ENCODE measurements at places on chromosomes 7 and 10.

DNA sequence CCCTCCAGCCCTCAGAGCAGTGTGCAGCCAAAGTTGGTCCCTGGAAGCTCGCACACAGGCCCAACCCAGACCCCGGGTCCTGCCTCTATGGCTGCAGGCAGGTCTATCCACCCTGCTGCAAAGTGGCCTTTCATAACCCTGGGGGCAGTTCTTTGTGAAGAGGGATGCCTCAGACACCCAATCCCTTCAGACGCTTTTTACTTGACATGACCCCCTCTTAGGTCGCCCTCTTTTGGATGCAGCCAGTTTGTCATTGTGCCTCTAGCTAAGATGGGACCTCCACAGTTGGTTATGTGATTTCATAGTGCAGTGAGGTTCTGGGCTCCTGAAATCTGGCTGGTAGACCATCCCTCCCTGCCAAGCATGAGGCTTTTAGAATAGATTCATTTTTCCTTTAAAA lies 27.3 kb downstream of the SMKR1 start:
- no peak for DNase-seq

DNA sequence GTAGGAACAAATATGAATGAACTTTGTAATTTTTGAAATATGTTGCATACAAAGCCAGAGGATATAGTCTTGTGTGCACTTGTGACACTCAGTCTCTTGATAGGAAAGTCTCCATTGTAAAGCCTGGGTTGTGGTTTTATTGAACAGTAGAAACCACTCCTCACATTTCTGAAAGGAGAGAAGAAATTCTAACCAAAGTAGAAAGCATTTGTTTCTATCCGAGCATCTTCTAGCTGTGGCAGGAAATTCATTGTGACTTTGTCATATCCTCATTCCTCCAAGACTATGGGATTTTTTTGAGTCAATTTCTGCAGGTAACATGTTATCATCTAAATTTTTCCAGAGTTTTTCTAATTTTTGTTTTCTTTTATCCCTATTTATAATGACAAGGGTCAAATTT lies 55.5 kb upstream of the NCF1 start:
- DNase-seq, result no peak

DNA sequence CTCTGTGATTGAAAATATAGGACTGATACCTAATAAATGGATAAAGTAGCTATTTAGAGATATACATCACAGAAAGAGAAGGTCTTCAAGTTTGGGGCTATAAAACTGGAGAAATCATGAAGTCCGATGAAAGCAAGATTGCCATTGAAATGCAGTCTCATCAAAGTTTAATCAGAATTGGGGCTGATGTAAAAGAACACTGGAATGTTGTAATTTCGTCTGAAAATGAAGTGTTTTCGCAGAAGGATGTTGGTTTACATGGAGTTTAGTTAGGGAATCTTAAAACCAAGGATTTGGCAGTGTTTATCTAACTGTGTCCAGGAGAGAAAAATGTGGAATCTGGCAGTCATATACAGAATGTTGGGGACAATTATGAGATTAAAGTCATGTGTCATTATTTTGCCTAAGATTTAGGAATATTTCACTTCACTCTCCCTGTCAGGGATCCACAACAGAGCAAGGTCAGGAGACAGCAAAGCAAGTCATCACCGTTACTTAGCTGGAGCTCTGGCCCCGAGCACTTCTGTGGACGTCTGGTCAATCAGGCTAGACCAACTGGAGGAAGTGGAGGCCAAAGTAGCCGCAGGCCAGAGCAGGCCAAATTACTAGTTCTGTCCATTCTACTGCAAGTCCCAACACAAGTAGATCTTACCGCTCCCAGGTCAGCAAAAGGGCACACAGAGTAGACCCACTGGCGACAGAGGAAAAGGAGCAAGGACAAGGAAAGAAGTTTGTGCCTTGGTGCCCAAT lies 37.0 kb downstream of the EPDR1 start:
- DNase-seq, result no peak

DNA sequence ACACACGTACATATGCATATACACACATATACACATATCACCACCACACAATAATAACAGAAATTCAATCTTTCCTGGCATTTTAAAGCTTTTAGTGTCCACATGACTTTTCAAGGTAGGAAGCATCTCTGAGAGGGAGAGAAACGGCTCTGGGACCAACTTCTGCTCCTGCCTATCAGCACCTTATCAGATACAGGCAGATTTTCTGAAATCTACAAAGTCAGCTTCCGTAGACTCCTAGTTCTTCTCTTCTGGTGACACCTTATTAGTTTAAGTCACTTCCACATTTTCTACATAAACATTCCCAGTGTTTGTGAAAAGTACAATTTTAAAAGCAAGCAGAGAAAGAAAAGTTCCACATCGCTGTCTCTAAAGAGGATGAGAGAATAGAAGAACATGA lies 74.5 kb downstream of the ZNF22 start:
- no peak for DNase-seq

DNA sequence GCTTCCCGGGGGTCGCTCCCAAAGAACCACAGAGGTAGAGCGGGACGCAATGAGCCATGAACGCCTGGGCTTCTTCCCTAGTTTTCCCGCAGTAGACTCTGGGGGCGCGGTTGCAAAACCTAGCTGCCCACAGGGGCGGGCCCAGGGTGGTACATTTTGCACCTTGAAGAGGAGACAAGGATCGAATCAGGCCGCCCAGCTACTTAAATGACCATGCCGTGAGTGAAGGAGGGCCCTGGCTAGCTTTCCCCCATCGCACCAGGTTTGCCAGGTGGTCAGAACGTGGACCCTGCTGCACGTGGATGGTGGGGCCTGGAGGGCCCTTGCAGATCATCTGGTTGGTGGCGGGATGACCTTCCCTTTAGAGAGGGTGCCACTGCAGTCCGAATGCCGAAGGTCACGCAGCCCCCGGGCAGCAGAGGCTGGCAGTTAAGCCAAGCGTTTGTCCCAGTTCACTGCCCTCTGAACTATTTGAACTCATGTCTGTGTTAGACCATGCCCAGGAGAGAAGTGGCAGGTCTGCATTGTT lies 604 bp upstream of the SHTN1 start:
- no peak for DNase-seq

DNA sequence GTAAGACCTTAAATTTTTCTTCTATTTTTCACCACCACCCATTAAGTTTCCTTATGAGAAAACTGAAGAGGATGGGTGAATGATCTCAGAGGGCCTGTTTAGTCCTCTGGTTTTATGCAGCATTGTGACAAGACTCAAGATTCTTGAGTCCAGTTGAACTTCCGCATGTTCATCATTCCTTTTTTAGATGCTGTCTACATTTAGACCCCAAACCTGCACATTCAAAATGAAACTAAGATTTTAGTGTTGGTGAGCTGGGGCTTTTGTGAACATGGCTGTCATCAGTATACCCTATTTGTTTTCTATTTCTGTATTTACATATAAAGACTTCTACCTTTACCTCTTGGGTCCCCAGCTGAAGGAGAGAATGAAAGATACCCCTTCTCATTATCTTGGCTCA lies 31.1 kb downstream of the NET1 start:
- DNase-seq, result no peak

GRCh38 chr7:57404343-57404966 lies 45.5 kb upstream of the ZNF716 start:
- DNase-seq, result no peak

DNA sequence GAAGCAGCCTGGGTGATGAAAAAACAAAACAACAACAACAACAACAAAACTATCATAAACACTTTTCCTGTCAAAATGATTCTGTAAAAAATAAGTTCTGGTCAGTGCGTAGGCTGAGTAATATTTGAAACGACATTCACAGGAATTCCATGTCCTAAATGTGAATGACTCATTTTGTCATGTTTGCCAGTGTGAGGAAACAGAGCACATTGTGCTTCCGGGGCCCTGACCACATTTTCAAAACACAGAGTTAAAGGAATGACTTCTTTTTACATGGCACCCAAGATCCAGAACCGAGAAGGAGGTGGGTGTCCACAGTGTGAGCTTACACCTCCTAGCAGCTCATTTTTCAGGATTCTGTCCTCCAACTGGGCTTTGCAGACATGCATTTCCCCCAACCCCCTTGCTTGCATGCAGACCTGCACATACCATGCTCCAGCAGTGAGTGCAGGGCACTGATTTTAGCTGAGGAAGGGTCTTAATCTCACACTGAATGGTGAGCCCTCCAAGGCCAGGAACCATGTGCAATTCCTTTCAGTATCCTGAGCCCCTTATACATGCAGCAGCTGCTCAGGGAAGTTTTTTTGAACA lies 3.0 kb downstream of the CLRN3 start:
- no peak for DNase-seq

- no peak for DNase-seq
Measured at GRCh38 chr7:158419238-158419785, 168.3 kb downstream of the PTPRN2 start.

- no peak for DNase-seq
Measured at GRCh38 chr10:13834581-13835286, 248.0 kb downstream of the PRPF18 start.

DNA sequence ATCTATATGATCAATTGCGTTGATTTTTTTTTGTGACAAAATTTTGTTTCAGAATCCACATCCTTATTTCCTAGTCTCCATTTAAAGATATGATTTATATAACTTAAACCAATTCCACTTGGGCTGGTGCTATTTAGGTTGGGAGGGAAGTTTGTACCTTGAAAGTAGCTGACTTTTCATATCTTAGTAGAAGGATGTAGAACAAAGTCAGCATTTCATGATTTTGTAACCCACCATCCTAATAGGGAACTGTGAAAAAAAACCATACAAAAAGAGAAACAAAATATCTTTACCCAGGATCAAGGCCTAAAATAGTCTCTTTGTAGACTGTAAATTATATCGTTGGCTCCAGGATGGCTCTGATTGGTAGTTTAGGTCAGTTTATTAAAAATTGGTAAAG lies 8.3 kb downstream of the HECTD2 start:
- no peak for DNase-seq

GRCh38 chr10:33542752-33543505 lies 208.5 kb upstream of the NRP1 start:
- peak; percentile 65 for DNase-seq

DNA sequence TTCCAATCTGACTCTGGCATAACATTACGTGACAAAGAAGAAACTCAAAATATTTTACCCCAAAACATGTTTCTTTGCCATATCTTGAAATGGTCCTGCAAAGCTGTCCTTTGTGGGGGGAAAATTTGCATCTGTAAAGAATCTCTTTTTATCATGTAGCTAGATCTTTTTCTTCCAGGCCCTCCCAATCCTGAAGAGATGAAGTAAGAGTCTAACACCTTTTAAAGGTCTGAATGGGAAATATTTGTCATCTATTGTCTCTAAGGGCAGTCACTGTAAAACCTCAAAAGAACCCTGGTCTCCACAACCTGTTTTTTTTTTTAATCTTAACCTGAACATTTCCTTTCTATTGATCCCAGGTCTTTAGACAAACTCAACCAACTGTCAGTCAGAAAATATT lies 8.6 kb downstream of the OR2AE1 start:
- no peak for DNase-seq

GRCh38 chr10:35268323-35268722 lies 68.0 kb upstream of the CCNY start:
- no peak for DNase-seq

DNA sequence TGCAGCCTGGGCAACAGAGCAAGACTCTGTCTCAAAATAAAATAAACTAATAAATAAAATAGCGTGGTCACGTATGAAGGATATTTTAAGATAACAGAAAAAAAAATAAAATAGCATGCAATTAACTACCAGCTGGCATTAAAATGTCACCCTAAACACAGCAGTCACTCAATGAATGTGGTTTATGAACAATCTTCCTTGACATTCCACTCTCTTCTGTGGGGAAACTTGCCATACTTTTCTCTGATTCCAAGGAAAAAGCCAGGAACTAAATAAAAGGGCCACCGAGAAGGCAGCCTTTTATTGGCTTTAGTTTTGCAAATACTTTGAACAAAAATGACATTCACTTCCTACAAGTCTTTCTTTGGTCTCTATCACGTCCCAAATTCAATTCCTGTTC lies 266.6 kb downstream of the PARD3 start:
- DNase-seq, result no peak

DNA sequence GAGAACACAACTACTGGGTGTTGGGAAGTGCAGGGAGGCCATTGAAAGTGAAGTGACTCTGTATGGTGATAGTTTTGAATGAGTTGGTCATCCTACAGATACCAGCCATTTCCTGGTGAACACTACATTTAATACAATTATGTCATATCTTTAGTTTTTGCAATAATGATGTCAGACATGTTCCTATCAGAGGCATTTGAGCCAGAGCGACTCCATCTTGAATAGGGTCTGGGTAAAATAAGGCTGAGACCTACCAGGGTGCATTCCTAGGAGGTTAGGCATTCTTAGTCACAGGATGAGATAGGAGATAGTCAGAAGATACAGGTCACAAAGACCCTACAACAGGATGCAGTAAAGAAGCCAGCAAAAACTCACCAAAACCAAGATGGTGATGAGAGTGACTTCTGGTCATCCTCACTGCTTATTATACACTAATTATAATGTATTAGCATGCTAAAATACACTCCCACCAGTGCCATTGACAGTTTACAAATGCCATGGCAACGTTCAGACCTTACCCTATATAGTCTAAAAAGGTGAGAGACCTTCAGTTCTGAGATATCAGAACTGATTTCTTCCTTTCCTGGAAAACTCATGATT lies 28.2 kb downstream of the ADK start:
- peak; percentile 51 for DNase-seq

GRCh38 chr7:81327468-81328266 lies 408.8 kb upstream of the SEMA3C start:
- DNase-seq, result no peak

All from foreskin keratinocyte (primary cell).